ENCODE measurements at places on chromosomes 7 and 10.

DNA sequence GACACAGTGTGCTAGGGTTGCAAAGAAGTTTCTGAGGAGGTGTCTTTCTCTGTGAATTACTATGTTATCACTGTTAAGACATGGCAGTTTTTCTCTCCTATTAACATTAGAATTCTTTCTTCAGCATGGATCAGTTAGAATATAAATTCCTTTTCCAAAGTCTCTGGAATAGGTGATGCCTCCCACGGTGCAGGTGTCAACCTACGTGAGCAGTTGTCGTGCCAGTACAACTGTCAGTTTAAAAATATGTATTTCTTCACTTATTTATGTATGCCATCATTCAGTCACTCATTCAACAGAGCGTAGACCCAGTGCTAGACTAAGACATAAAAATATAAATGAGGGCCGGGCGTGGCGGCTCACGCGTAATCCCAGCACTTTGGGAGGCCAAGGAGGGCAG, 83.5 kb downstream of the TACC2 start:
- no peak for DNase-seq

DNA sequence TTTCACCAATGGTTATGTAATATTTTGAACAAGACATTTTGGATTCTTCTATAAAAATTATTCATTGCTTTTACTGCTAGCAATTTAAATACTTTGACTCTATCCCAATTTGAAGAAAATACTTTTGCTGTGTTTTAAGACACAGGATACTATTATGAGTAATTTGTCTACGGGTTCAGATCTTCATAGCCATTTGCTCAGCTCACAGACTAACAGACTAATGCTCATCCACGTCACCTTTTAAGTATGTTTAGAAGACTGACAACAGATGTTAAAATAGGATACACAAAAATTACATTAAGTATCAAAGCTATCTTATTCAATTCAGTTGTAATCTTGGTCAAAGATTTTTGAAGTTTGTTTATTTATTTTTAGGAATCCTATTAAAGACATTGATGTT, 251.3 kb upstream of the CHRM2 start:
- no peak for DNase-seq

DNA sequence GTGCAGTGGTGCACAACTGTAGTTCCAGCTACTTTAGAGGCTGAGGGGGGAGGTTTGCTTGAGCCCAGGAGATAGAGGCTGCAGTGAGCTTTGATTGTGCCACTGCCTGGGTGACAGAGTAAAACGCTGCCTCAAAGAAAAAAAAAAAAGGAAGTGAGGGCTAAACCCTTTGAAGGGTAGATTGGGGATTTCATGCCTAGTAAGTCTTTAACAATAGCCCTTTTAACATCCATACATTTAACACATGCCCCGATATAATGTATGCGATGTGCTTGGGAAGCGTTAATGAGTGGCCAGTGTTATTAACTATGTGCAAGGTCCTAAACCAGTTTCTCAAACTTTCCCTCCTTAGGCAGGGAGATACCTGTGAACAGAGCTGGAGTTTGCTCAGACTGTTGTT, 229.2 kb upstream of the HPS1 start:
- no peak for DNase-seq

DNA sequence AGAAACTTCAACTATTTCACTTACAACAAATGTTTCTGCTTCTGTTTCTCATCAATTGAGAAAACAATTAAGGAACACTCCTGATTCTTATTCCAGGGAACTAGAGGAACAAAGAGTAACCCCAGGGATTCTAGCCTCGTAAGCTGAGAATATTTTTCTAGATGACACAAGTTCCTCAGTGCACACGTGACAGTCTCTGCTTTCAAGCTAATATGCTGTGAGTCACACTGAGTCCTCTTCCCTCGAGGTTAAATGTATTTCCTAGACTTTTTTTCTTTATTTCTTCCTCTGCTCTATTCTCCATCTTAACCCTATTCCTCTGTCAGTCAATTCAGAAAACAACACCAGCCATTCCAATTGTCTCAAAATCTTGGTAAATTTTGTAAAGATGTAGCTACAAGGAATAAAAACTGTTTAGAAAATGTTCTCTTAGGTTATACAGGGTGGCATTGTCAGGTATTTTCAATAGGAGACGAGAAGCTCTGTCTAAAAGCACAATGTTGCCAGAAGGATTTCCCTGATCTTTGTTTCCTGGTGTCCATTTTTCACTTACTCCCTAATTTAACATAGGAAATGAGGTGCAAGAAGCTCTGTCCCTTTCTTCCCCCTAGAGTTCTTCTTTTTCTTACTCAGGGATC, 5.8 kb upstream of the C1GALT1 start:
- no peak for DNase-seq

GRCh38 chr10:132860532-132860931, 74.6 kb upstream of the NKX6-2 start:
- no peak for DNase-seq

GRCh38 chr10:74145133-74145532, 5.5 kb downstream of the AP3M1 start:
- no peak for DNase-seq

DNA sequence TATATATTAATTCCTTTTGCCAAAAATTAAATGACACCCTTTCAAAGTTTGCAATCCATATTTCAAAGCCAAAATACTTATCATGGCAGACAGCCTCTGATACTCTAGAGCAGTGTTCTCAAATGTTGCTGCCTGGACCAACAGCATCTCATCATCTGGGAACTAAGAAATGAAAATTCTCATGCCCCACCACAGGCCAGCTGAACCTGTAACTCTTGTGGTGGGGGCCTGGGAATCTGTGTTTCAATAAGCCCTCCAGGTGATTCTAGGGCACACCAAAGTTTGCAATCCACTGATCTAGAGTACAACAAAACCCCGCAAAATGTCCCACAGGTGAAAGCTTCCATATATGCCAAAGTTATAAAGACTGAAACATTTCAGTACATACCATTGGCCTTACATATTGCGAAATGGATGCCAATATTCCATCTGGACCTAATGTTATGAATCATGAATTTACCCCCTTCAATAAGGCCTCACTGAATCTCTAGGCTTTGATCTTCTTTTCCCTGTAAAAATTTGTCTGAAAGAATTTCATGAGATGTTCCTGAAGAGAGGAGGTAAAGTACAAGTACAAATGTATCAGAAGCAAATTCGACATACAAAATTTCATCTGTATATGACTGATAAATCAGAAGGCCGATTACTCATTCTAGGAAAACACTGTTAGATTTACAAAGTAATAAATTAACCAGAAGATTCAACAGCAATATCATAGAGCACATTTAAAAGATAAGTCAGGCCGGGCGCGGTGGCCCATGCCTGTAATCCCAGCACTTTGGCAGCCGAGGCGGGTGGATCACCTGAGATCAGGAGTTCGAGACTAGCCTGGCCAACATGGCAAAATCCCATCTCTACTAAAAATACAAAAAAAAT, 25.3 kb upstream of the EPC1 start:
- no peak for DNase-seq

- DNase-seq: no peak
Measured at GRCh38 chr10:118892255-118892654, 137.3 kb upstream of the NANOS1 start.

GRCh38 chr10:16381083-16381482, 55.7 kb upstream of the PTER start:
- peak; percentile 33 for DNase-seq

DNA sequence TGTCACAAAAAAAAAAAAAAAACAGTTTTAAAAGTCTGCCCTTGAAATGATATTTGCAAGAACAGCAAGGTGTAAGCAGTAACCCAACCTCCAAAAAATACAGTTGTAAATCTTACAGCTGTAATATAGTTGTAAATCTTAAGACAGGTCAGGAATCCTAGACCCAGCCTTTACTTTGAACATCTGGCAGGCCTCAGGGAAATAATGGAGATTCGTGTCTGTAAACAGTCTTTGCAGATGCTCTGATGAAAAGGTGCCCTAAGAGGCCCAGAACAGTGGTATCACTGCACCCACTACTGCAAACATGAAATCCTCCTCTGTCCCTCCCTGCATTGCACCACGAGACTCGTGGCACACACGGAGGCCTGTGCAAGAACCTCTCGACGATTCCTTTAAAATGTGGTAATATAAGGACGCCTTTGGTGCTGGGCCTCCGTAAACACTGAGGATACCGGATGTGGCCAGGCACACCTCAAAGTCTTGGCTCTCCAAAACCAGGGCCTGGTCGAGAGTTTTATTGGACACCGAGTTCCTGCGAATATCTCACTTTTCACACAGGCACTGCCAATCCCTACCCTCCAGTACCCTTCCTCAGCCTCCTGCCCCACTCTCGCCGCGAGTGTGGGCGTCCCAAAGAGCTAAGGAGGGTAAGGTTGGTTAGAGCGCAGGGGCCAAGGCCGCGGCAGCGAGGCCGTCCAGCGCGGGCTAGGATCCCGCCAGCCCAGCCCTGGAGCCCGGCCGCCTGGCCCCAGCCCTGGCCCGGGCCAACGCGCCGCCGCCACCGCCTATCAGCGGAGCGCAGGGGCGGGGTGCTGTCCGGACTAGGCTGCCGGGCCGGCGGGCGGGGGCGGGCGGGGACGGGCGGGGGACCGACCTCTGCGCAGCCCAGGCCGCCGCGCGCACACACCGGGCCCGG, at the start of gene REEP3:
Gene REEP3 (plus strand): TSS at position 902 of the 916 bp plus-strand sequence. CDS start 145 bp downstream, outside the sequence.
- peak; percentile 12 for DNase-seq

- no peak for DNase-seq
Measured at GRCh38 chr7:36746347-36746746, 22.1 kb upstream of the AOAH start.

GRCh38 chr7:87316846-87317552, 28.5 kb upstream of the CROT start:
- no peak for DNase-seq
